ENCODE measurements at places on chromosomes 12 and 14.
A peak's percentile ranks its signal among the peaks of the same experiment; 100 is the strongest.

GRCh38 chr14:24310646-24311604 lies at the start of gene LTB4R:
TSS of gene LTB4R (plus strand) at chr14:24311502. CDS start at chr14:24315652, 4,150 bp downstream.
- DNase-seq: peak; percentile 75

DNA sequence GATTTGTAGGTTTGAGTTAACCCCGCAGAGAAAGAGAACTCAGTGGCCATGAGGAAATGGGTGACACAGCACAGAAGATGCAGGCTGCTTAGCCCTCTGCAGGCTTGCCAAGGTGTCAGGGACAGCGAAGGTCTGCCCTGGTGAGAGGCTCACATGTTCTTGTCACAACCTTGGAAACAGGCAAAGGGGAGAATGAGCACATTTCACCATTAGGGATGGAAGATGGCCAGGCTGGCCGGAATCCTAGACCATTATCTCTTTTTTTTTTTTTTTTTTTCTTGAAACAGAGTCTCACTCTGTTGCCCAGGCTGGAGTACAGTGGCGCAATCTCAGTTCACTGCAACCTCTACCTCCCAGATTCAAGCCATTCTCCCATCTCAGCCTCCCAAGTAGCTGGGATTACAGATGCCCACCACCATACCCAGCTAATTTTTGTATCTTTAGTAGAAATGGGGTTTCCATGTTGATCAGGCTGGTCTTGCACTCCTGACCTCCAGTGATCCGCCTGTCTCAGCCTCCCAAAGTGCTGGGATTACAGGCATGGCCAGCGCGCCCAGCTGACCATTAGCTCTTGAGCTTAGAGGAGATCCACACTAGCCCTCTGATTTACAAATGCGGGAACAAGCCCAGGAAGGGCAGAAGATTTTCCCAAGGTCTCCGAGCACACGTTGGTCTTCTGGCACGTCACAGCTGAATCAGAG lies 34.6 kb downstream of the LTBP2 start:
- DNase-seq: no peak

DNA sequence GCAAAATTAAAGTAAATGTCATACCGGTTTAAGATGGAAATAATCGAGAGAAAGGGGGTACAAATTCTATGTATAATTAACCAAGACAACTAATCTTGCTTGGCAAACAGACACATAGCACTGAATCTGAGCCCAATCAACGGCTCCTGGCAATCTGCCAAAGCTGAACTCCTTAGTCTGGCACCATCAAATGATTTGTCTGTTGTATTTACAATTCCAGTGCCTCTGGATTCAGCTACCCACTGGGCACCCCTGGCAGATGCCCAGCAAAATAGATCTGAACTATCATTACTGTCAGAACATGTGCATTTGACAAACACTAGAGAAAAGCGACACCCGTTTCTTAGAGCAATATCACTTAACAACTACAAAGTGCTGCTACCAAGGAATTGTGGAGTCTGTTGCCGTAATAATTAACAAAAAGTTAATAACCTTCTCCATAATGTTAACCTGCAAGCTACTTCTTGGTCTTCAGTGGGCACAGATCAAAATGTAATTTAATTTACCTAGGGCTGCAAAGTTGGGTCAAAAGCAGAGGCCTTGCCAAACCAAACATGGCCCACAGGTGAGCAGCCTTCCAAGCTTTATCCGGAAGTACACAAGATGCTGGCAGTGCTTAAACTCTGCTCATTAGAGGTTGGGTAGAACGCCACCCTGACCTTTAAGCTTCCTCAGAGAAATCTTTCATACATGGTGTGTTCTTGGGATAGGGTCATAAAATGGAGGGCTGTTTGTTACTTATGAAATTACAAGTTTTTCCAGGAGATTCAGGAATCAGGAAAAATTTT lies 7.6 kb downstream of the EGLN3 start:
- DNase-seq: no peak

DNA sequence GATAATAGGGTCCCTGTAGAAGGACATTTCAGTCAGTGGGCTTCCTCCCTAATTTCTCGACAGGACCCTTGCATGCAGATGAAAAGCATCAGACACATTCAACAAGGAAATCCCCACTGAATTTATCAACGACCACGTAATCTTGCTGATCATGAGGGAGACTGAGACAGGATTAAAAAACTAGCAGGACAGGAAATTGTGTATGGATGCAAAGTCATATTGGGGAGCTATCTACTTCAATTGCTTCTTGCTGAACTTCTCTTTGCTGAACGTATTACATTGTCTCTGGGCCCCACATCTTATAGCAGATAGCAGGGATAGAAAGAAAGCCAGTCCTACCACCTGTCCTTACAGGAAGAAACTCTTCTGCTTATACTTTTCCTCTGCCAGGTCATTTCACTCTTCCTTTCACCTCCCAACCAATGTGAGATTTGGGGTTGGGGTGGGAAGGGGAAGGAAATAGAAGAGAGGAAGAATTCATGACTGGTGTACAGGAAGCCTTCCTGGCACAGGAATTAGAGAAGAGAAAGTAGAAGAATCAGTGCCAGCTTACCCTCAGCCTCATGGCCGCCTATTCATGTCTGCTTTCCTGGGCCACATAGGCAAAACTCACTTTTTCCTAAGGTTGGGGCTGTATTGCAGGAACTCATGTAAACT lies 333.3 kb downstream of the ZFP36L1 start:
- DNase-seq: no peak

DNA sequence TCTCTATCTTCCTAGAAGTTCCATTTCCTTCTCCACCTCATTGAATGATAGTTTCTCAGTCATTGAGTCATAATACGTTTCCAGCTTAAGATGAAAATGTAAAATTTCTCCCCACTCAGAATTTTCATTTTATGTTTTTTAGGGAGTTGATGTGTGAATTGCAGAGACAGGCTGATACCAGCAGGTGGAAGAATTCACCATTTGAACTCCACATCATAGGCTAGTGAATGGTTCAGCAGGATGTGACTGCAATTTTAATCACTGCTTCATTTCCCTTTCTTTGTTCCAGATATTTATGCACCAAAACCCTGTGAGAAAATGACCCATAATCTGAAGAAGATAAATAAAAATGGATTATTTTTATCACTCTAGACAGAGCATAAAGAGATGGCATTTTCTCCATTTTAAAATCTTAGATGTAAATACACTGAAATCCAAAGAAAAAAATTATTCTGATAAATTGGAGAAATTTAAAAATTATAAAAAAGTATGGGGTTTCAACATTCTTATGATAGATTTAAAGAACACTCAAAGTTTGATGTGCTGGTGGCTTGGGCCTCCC lies 10.6 kb upstream of the PYGL start:
- peak; percentile 50 for DNase-seq

- DNase-seq: peak; percentile 71
These were observed 165.3 kb downstream of the SNAPC1 start for GRCh38 chr14:61927520-61927919.
